ENCODE measurements at places on chromosomes 7 and 10. TPM values are rescaled to one million over a fixed set of nuclear protein-coding genes. Genes with fewer than 3 reads are reported as not detected.

CUBN gene
- 0.26 TPM for total RNA-seq

CYTH3 gene
- 11.5 TPM for total RNA-seq

GRCh38 chr10:115129752-115130151 lies 36.6 kb downstream of the ATRNL1 start:
- no peaks in the 10 kb centered on the region for H3K36me3 ChIP-seq
- H3K27ac ChIP-seq = no peak overlapping the region
- no peak overlapping the region for H3K4me3 ChIP-seq
- no peaks in the 10 kb centered on the region for H3K4me1 ChIP-seq

- peak overlapping the region; percentile 88 for H3K4me3 ChIP-seq
- no peaks in the 10 kb centered on the region for H3K36me3 ChIP-seq
- no peak for DNase-seq
- no peaks in the 10 kb centered on the region for H3K27me3 ChIP-seq
- peaks cover 14% of the 10 kb centered on the region for H3K4me1 ChIP-seq
These were observed 1.4 kb downstream of the LANCL2 start for GRCh38 chr7:55366461-55367070.

KLF14 gene
- total RNA-seq = not detected

DNA sequence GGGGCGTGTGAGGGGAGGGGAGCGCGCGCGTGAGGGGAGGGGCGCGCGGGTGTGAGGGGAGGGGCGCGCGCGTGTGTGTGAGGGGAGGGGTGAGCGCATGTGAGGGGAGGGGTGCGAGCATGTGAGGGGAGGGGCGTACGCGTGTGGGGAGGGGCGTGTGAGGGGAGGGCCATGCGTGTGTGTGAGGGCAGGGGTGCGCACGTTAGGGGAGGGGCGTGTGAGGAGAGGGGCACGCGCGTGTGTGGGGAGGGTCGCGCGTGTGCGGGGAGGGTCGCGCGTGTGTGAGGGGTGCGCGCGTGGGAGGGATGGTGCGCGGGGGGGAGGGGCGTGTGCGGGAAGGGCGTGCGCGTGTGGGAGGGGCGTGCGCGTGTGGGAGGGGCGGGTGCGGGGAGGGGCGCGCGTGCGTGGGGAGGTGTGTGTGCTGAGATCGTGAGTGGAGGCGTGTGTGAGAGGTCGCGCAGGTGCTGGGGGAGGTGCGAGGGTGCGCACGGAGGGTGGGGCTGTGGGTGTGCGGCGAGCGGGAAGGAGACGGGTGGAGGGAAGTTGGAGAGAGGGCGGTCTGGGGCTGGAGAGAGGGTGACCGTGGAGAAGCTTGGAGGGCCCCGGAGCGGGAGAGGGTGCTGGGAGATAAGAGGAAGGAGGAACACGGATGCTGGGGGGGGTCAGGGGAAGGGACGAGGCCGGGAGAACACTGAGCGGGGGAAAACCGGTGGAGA lies 19.7 kb downstream of the MXI1 start:
- H3K36me3 ChIP-seq = no peaks in the 10 kb centered on the region
- H3K4me1 ChIP-seq = peaks cover 45% of the 10 kb centered on the region
- H3K4me3 ChIP-seq = peak overlapping the region; percentile 96
- H3K27me3 ChIP-seq = no peaks in the 10 kb centered on the region
- peak overlapping the region; percentile 97 for H3K27ac ChIP-seq
- peak; percentile 93 for DNase-seq

GRCh38 chr7:108973075-108973474 lies 403.4 kb downstream of the DNAJB9 start:
- no peak overlapping the region for H3K27ac ChIP-seq
- no peaks in the 10 kb centered on the region for H3K36me3 ChIP-seq
- no peaks in the 10 kb centered on the region for H3K4me1 ChIP-seq
- H3K27me3 ChIP-seq = no peaks in the 10 kb centered on the region
- H3K4me3 ChIP-seq = no peak overlapping the region

DNA sequence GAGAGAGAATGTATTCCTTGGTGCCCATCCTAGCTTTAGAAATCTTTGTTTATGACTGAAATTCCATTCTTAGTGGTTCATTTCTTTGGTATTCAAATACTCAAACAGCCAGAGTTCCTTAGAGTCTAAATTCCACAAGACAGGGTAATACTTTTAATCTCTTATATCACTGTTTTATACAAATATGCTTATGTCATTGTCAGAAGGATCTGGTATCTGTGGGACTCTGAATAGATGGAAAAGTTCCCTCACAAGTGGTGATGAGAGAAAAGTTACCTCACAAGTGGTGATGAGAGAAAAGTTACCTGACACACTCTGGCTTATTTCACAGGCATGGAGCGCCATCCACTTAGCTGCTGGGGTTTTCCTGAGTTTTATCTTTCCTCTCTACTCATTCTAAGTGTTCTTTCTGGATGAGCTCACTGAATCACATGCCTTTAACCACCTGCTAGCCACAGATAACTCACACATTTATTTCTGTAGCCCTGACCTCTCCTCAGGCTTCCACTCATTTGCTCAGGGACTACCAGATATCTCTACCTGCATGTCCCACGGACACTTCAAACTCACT lies 784.0 kb downstream of the SUGCT start:
- no peaks in the 10 kb centered on the region for H3K36me3 ChIP-seq
- H3K27ac ChIP-seq = no peak overlapping the region
- H3K27me3 ChIP-seq = no peaks in the 10 kb centered on the region
- no peaks in the 10 kb centered on the region for H3K4me1 ChIP-seq
- no peak for DNase-seq

GIMAP6 gene
- total RNA-seq = 3.1 TPM

Measured in esophagus squamous epithelium (tissue), 5 donors.